Heart left ventricle (tissue), 16 donors: ENCODE measurements at places on chromosomes 2 and 18. TPM values are rescaled to one million over a fixed set of nuclear protein-coding genes. Genes with fewer than 3 reads are reported as not detected.
A peak's percentile ranks its signal among the peaks of the same experiment; 100 is the strongest.

DNA sequence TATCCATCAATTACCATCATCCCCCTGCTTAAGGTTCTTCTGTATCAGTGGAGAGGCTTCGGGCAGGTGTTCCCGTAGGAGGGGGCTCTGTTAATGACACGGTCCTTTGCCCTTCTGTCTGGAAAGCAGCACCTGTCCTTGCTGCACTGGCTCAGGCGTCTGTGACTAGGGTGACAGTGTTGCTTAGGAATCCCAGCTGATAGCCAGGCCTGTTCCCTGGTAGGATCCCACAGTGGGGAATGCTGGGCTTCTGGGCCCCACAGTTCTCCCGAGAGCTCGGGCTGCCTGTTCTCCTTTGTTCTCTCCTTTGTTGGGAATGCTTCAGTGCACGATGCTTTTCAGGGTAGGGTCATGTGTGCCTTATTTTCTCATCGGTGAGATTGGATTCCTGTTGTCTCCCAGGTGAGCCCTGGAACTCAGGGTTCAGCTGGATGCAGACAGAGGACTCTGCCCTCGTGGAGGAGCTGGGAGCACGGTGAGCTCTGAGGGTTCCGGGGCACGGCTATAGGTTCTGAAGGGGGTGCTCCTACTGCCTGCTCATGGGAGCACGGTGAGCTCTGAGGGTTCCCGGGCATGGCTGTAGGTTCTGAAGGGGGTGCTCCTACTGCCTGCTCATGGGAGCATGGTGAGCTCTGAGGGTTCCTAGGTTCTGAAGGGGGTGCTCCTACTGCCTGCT is 9.6 kb downstream of the SNTG2 start:
- no peak for DNase-seq

DNA sequence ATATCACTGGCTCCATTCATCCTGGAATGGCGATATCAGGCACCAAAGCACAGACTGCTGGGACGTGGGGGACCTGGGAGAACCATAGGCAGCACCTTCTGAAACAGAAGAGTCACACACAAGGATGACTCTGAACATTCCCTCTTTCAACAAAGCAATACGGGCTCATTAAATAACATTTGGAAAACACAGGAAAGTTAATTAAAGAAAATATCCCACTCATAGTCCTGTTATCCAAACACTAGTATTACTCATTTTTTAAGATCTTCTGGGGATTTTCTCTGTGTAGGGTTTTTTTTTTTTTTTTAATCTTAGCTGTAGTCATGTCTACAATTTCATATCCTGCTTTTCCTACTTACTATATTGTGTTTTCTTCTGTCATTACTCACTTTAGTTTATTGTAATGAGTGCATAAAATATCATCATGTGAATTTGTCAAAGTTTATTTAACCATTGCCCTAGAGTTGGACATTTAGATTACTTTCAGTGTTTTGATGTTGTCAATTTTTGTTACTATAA is 70.0 kb upstream of the SP3 start:
- DNase-seq: no peak

- DNase-seq: no peak
These were observed 38.1 kb downstream of the NUP35 start for GRCh38 chr2:183162362-183162761.

DNA sequence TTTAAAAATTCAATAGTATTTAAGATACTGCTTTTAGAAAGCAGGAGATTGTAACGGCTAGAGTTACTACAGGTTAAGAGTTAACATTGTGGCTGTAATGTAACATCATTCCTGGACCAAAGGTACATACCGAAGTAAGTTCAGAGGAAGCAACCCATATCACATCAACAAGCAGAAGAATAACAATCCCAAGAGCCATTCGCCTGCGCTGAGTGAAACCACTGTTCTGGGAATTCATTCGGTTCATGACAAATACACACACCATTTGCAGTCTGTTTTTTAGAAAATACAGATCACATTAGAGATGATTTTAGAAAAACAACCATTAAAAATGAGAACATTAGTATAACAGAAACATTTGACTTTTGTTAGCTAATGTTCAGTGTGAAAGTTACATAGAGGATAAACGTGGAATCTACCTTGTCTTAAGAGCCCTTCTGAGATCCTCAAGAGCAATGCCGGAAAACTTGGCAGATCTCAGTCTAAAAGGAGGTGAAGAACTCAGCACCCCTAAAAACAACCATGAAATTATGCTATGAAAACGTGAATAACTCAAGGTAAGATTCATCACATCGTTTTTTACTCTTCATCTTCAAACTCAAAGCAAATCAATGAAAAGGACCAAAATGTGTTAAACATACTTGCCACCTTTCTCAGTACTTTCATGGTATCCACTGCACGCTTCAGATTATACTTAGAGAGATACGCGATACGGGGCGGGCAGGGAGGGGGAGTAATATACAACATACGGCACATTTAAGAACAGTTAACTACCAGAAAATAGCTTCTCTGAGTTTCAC is 1.2 kb downstream of the SLC35F5 start:
- DNase-seq: no peak

DNA sequence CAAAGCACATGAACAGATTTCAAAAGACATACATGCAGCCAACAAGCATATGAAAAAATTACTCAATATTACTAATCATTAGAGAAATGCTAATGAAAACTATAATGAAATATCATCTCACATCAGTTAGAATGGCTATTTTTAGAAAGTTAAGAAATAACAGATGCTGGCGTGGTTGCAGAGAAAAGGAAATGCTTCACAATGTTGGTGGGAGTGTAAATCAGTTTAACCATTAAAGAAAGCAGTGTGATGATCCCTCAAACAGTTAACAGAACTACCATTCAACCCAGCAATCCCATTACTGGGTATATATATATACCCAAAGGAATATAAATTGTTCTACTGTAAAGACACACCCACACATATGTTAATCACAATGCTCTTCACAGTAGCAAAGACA is 117.7 kb upstream of the SETBP1 start:
- no peak for DNase-seq

GRCh38 chr2:101773137-101773536 is 75.6 kb downstream of the MAP4K4 start:
- DNase-seq: no peak

DNA sequence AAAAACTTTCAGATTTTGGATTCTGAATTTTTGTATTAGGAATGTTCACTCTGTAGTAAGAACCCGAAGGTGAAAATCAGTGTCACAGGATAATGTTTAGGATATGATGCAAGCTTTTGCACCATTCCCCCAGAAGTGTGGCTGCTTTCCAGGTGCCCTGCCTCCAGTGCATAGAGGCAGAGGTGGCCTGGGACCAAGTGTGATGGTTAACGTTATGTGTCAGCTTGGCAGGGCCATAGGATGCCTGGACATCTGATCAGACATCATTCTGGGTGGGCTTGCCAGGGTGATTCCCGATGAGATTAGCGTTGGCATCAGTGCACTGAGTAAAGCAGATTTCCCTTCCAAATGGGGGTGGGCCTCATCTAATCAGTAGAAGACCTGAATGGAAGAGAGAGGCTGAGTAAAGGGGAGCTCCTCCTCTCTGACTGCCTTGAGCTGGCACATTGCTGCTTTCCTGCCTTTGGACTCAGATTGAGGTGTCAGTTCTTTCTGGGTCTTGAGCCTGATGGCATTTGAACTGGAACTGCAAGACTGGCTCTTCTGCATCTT is 177.4 kb upstream of the HS6ST1 start:
- no peak for DNase-seq

DNA sequence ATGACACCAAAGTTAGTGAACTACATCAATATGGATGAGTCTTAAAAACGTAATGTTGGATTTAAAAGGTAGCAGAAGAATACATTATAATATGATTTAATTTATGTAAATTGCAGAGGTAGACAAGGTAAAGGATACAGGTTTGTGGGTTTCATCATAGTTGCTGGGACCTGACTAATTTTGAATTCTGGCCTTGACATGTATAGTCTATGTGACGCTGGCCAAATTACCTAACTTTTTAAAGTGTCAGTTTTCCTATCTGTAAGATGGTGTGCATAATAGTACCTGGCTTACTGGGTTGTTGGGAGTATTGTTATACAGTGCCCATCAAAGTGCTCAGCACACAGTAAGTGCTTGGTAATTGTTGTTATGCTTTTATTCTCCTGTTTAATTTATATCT is 34.5 kb downstream of the GALNT1 start:
- no peak for DNase-seq

DNA sequence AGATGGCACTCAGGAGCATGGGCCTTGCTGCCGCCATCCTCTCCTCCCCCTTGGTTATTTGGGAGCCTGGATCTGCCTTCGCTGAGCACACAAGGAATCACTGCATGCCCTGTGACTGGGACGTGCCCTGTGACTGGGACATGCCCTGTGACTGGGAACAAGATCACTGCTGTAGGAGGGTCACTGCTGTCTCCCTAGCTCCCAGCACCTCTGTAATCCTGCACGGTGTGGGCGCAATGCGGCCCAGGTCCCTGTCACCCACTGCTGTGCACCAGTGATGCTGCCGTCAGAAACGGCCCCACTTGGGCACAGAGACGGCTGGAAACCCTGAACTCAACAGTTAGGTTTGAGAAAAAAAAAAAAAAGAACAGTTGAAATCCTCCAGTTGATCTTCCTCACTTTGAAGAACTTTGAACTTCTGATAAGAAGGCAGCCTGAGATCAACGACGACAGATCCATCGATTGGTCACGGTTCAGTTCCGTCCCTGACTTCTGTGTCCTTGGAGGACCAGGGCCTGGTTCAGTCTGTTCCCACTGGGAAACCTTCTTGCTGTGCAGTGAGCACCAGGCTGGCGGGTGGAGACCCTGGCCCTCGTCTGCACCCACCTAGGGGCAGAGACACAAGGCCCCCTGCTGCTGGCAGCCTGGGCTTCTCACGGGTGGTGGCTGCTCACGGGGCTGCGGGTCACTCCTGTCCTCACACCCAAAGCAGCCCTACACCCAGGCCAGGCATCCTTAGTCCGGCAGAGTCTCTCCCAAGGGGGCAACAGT is 125.9 kb downstream of the PXDN start:
- DNase-seq: no peak

- DNase-seq: no peak
These were observed 96.8 kb downstream of the CLIP4 start for GRCh38 chr2:29212009-29212408.

GRCh38 chr2:168632709-168633121 is 169.7 kb upstream of the NOSTRIN start:
- no peak for DNase-seq

DNA sequence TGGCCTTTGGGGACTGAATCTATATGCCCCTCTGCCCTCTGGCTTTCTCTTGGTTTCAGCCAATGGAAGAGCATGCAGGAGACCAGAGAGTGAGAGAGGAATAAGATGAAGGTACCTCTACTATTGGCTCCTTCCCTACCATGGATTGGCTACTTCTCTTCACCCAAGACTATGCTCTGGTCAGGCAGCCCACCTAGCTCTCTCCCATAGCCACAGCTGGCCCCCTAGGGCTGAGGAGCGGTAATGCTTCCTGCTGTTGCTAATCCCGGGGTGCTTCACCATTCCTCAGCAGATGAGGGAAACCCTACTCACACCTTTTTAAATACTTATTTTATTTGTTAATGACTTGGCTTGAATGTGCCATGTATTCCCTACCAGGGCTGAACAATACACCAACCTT is 142.4 kb downstream of the MREG start:
- no peak for DNase-seq

DNA sequence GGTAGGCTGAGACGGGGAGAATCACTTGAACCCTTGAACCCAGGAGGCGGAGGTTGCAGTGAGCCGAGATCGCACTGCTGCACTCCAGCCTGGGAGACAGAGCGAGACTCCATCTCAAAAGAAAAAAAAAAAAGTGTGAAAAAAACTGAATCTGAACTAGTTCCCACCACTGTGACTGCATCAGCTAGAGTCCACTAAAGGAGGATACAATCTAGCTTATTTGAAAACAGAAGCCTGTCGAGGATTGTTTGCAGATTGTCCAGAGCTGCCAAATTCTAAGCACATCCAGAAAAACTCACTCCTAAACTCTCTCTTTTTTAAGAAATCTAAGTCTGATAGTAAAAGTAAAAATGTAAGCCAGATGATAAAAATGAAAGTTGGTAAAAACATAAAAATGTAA is 10.6 kb downstream of the GFPT1 start:
- DNase-seq: no peak

DNA sequence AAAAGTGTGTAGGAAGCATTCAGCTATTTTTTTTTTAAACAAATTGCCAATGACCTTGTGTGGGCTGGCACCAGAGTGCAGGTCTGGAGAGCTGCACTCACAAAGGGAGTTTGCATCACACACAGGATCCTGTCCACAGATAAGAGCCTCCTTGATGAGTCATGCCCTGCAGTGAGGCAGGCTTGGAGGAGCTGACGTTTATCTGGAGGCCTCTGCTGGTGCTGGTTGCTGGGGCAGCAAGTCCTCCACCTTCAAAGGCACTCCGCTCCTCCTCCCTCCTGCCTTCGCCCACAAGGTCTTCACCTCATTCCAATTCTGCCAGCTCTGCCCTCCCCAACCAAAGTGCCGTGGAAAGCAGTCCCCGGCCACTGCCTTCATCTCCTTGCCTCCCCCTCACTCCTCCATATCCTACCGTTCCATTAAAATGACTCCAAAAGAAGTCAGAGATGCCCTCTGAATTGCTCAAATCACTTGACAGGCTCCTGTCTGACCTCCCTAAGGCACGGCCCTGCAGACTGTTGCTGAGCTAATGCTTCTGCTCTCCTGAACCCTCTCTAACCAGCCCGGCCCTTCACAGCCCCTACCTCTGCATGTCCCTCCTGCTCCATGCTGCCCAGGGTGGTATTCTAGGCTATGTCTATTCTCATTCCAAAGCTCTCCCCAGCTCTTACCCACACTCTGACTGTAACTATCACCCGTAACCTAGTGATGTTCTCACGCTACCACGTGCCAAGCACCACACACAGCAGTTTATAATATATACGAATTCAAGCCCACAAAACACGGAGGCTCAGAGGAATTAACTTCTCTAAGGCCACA is 30.9 kb downstream of the LONRF2 start:
- peak; percentile 45 for DNase-seq

DNA sequence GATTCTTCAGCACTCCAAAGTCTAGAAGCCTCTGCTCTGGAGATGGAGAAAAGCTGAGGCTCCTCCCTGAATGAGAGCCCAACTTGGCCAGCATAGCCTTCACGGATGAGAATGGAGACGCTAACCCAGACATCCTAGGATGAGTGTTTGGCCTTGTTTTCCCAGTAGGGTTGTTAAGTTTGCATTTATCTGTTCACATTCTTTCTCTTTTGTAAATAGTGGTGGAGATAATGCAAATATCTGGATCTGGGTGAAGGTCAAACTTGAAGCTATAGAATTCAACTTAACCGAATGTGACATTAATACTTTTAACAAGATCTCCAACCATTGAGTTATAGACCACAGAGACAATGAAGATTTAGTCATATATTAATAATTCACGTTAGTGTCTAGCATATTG is 53.4 kb upstream of the BZW1 start:
- DNase-seq: no peak

GRCh38 chr18:13539050-13539449 is 187.3 kb downstream of the FAM210A start:
- DNase-seq: no peak

GRCh38 chr2:41020358-41020757 is 568.5 kb upstream of the SLC8A1 start:
- DNase-seq: no peak

Gene CASP8
- 1.8 TPM for polyA plus RNA-seq

Gene DSC1
- 0.95 TPM for polyA plus RNA-seq

Gene SERPINB12
- not detected for polyA plus RNA-seq

Gene APLF
- polyA plus RNA-seq: 0.65 TPM

Gene LOXHD1
- 0.28 TPM for polyA plus RNA-seq
